ENCODE measurements at places on chromosomes 5 and 9.

DNA sequence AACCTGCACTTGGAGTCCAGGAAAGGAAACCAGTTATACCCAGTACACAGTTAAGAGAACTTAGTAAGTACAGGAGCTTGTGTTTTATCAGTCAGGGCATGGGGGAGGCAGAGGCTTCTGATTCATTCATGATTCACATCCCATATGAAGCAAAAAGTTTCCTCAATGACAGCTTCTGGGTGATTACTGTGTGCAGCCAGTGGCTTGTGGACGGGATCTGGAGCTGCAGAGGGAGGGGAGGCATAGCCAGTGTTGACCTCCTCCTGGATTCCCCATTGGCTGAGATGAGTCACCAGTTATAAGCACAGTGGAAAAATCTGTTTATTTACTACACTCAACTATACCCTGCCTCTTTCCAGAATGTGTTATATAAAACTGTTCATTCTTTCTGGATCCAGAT, 17.7 kb downstream of the IL31RA start:
- peak; percentile 48 for DNase-seq

- no peak for DNase-seq
Observed at GRCh38 chr9:116391306-116391900, 237.8 kb downstream of the PAPPA start.

DNA sequence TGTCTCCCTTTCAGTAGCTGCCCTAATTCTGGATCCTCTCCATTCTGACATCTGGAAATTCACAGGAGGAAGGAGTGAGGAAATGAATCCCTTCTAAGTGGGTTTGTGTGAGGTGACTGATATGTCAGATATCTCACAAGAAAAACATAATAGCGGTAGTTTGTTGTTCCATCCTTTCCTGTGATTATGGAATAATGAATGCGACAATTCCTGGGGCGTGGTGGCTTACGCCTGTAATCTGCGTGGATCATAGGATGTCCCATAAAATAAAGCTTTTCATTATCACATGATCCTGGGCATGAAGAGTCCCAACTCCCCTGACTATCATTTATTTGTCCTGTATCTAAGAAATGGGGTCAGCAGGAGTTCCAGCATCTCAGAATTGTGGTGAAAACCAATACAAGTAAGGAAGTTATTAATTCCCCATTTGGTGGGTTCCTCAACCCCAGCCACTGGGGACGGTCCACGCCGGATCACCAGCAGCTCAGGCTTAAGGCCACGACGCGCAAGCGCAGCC, 375 bp upstream of the C5orf24 start:
- DNase-seq, result no peak

- DNase-seq, result no peak
Observed at GRCh38 chr9:131584858-131585257, 39.5 kb downstream of the PRRT1B start.

- no peak for DNase-seq
Observed at GRCh38 chr5:118052503-118052902, 935.8 kb downstream of the DTWD2 start.

DNA sequence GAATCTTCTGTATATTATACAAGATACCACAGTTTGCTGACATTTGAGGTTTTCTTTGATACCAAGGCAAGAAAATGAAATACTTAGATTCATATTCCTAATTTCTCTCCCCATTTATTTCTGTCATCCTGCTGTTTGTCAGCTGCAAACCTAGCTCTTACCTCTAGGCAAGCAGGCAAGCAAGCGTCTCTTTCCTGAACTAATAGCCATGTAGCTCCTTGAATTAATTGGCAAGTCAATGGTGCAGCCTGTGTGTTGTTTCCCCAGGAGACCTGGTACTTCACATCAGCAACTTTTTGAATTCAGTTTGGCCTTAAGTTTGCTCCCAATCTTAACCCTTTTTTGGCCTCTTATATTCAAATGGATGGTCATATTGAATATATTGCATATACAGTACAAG, 573.6 kb upstream of the ARRDC3 start:
- no peak for DNase-seq

- DNase-seq, result no peak
Observed at GRCh38 chr5:173885475-173886010, 2.6 kb upstream of the CPEB4 start.

DNA sequence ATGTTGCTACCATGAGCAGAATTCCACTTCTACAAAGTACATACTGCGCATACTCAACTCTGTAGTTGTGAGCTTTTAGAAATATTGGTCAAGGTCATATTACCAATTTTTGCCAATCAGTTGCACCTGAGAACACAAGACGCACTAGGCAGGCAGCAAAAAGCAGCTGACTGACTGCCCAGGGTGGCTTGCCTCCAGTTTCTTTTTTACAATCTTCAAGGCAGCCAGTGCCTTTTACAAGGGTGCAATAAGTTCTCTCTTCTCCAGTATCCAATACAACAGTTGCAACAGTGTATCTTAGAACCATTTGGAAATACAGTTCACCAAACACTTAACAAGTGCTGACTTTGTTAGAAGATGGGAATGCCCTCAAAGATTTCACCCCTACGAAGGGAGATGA, 16.1 kb upstream of the FOXB2 start:
- no peak for DNase-seq

GRCh38 chr5:18483451-18483850, 849.2 kb downstream of the TAF11L14 start:
- no peak for DNase-seq

DNA sequence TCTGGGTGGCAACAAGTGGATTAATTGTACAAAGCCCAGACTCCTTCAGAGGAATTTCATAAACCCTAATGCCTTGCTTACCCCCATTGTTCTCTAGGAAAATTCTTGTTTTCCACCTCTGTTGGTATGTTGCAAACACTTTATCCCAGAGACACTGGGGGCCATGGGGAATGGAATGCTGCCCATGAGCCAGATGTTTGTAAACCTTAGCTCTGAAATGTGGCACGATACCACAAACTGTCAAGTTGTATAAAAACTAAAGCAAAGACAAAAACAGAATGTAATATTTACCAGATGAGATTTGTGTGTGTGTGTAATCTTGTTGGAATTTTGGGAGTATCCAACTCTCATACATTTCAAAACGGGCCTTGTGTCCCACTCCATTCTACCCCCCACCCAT, 465.0 kb downstream of the EBF1 start:
- DNase-seq, result no peak

DNA sequence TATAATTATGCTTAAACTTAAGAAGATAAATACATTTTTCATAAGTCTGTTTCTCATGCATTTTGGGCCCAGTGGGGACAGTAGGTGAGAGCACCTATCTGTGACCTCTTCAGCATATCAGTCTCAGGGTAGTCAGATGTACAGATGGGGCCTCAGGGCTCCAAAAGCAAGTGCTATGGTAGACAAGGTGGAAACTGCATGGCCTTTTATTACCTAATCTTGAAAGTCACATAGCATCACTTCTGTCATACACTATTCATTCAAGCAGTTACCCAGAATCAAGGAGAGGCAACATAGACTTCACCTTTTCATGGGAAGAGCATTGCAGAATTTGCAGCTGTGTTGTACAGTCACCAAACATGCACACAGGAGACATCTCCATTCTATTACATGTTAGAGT, 94.8 kb downstream of the SV2C start:
- no peak for DNase-seq

- DNase-seq, result no peak
Observed at GRCh38 chr9:119662329-119662728, 293.1 kb upstream of the BRINP1 start.

- DNase-seq, result no peak
Observed at GRCh38 chr5:162193012-162193411, 125.4 kb downstream of the GABRG2 start.

GRCh38 chr9:115733318-115734110, 420.1 kb upstream of the PAPPA start:
- DNase-seq, result no peak

- DNase-seq, result no peak
Observed at GRCh38 chr9:132792547-132792946, 85.5 kb downstream of the AK8 start.

GRCh38 chr5:78648359-78649210, at the start of gene LHFPL2:
TSS of gene LHFPL2 (minus strand) at chr5:78648772. CDS start at chr5:78510213, 138,559 bp downstream.
- DNase-seq, result no peak

GRCh38 chr9:14278291-14278721, 35.6 kb downstream of the NFIB start:
- DNase-seq, result no peak

- no peak for DNase-seq
Observed at GRCh38 chr5:45795458-45795857, 99.3 kb upstream of the HCN1 start.

- DNase-seq, result peak; percentile 71
Observed at GRCh38 chr9:19999491-20000057, 210.7 kb upstream of the SLC24A2 start.

GRCh38 chr9:125142560-125143376, 560 bp downstream of the SCAI start:
- no peak for DNase-seq

- DNase-seq, result no peak
Observed at GRCh38 chr5:96942078-96942477, 6.2 kb downstream of the LNPEP start.

GRCh38 chr9:35604578-35605350, at the start of gene TESK1:
TSS of gene TESK1 (plus strand) at chr9:35605262. CDS start at chr9:35605620, 358 bp downstream.
- DNase-seq, result peak; percentile 82

- DNase-seq, result no peak
Observed at GRCh38 chr9:93620881-93621820, 44.8 kb downstream of the PHF2 start.

DNA sequence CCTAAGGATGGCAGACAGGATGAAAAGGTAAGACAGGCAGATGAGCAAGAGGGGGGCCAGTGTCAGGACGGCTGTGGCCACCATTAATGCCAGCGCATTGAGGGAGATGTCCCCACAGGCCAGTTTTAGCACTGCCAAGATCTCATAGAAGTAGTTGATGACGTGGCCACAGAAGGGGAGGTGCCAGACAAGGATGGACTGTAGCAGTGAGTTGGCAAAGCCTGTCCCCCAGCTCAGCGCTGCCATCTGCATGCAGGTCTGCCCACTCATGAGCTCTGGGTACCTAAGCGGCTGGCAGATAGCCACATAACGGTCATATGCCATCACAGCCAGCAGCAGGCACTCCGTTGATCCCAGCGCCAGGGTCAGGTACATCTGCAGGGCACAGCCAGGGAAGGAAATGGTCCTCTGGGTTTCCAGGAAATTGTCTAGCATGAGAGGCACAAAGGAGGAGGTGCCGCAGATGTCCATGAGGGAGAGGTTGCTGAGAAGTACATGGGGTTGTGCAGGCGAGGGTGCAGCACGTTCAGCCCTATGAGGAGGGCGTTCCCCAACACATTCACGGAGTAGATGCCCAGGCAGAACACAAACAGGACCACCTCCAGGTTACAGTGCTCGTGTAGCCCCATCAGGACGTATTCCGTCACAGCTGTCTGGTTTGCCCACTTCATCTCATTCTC, 10.8 kb downstream of the OR13J1 start:
- DNase-seq, result no peak

DNA sequence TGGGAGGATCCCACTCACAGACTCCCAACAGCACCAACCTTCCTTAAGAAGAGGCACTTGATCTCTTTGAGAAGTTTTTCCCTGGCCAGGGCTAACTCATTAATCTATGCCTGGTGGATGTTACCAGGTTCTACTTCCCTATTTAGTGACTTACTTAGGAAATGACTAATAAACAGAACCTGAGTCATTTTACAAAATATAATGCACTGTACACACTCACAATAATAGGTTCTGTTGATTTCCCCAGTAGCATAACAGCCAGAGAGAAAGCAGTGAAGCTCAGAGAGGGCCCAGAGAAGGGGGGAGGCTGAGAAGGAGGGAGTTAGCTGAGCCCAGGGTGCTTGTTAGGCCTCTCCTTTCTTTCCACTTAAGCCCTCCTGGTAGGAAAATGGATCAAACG, 27.1 kb downstream of the FRMD3 start:
- no peak for DNase-seq

Measured in stimulated activated CD4-positive, alpha-beta T cell treated with anti-CD3 and anti-CD28 coated beads, Interleukin-15, amount 100 ng/mL, for 48 hours (primary cell).